ENCODE measurements at places on chromosomes 13 and 19.
A peak's percentile ranks its signal among the peaks of the same experiment; 100 is the strongest.

DNA sequence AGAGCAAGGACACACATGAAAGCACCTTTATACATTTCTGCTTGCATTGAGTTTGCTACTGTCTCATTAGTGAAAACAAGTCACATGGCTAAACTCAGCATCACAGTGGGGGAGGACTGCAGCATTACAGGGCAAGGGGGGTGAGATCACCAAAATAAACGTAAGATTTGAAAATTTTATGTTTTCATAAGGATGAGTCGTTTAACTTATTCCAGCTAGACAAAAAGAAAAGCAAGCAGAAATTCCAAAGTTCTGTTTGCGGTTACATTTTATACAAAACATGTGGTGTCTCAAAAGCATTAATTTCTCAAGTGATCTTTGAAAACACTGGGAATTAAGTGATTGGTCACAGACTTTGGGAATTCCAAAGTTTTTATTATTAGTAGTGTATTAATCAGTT, 261.4 kb upstream of the RXFP2 start:
- no peak for DNase-seq

DNA sequence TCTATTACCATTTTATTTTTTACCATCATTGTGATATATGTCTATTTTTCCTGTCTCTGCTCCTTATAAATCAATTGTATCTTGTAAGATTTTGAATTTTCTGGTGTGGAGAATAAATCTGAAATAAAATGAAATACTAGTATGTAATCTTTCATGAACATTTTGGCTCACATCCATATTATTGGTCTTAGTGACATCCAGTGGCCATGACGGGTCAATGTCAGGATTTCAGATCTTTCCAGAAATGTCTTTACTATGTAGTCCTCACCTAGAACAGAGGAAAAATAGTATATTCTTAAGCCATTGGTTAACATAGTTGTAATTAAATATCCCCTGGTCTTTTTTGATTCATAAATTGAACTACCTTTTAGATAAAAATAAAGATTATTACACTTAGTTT, 109.8 kb upstream of the GPC6 start:
- DNase-seq = no peak

- no peak for DNase-seq
Observed at GRCh38 chr13:52118595-52118994, 10.3 kb downstream of the NEK5 start.

DNA sequence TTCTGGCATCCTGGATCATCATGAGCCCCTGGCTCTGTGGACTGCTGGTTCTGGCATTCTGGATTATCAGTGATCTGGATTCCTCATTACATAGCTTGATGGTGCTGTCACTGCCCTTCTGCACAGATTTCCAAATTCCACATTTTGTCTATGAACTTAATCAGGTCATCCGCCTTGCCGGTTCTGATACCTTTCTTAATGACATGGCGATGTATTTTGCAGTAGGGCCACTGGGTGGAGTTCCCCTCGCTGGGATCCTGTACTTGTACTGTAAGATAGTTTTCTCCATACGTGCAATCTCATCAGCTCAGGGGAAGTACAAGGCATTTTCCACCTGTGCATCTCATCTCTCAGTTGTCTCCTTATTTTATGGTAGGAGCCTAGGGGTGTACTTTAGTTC, 24.4 kb upstream of the OR7C2 start:
- no peak for DNase-seq

GRCh38 chr13:97387485-97387839, 46.5 kb upstream of the RAP2A start:
- no peak for DNase-seq

- peak; percentile 46 for DNase-seq
Observed at GRCh38 chr19:5340637-5341447, at the start of gene PTPRS. Gene PTPRS, minus strand, starts transcription at chr19:5340812. Its CDS starts 54,672 bp downstream, at chr19:5286140.

DNA sequence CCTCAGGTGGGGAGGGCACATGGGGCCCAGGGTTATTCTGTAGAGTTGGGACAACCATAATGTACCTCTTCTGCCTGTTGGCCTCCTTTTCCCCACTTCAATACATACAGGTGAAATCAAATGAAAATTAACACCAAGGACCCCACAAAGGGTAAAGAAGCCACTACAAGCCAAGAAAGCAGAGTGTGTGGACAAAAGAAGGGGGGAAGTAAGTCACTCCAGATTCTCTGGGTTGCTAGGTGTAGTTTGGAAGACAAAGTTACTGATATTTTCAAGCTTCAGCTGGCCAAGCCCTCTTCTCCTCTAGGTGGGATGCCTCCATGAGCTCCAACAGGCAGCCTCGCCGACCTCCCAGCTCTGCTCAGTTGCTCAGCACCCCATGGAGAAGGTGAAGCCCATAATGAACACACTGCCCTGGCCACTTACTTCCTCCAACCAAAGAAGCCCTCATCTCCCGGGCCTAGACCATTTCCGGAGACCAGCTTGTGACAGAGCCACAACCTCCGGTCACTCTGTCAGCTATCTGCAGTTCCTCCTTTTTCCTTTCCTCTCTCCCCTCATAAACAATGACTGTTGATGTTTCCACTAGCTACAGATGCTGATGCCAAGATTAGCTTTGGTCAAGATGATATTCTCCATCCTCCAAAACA, 66.8 kb upstream of the MED4 start:
- DNase-seq = no peak

GRCh38 chr19:16159655-16160054, 13.7 kb downstream of the CIB3 start:
- DNase-seq = no peak

- DNase-seq = no peak
Observed at GRCh38 chr13:104320446-104320845, 1254.2 kb upstream of the SLC10A2 start.

Data from stimulated activated CD4-positive, alpha-beta T cell treated with anti-CD3 and anti-CD28 coated beads, TNF-alpha, amount 100 ng/mL, for 1 hour (primary cell).